D341Med (cell line): ENCODE measurements at places on chromosomes 5 and 9.

GRCh38 chr9:109487247-109487646 is 10.9 kb downstream of the PTPN3 start:
- no peak for DNase-seq

DNA sequence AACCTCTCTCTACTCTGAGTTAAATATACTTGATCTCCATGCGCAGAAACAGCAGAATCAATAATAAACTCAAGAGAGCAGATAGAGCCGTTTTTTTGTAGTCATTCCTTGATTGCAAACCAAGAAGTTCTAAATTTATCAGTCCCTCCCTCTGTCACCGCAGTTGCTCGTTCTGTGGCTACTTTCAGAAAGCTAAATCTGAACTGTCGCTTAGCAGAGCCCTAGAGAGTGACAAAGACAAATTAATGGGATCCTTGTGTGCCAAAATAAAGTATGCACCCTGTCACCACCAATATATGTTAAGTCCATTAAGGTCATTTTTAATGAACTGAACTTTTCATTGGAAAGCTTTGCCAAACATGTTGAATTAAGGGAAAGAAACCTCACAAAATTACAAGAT is 218.3 kb downstream of the ADAMTSL1 start:
- DNase-seq: no peak

- no peak for DNase-seq
Observed at GRCh38 chr5:155983954-155984353, 343.0 kb upstream of the SGCD start.

- DNase-seq: no peak
Observed at GRCh38 chr5:32095261-32095671, 78.9 kb downstream of the GOLPH3 start.

GRCh38 chr9:19373527-19373926 is 6.5 kb downstream of the RPS6 start:
- no peak for DNase-seq

DNA sequence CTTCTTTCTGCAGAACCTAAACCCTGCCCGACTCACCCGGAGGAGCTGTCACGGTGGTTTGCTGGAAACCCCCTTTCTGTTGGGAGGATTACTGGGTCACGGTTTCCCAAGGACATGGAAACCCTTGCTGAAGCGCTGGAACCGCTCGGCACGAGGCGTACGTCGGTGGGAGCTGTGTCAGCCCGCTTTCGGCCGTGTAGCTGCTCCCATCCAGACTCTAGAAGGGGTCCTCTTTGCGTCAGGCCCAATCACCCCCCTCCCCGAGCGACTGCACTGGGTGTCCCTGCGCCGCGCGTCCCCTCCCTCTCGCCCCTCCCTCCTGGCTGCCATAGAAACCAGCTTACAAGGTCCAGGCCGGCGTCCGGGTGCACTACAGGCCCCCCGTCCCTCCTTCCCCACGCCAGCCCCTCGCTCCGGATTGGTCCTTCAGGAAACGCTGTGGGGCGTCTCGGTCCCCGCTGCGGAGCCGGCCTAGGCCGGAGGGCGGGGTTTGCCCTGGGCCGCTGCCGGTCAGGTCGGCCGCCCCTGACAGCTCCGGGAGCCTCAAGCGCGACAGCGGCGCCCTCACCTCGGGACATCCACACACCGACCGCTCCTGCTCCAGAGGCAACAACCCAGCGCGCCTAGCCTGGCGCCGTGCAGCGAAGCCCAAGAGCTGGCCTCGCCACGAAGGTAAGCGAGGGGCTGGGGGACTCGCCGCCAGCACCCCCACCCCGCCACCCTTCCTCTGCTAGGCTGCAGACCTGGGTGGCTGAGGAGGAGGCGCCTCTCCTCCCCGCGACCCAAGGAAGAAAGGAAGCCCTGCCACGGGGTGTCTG is at the start of gene NIM1K:
TSS of gene NIM1K (plus strand) at position 486 of the 818 bp plus-strand sequence. CDS start 53,551 bp downstream, outside the sequence.
- peak; percentile 84 for DNase-seq

DNA sequence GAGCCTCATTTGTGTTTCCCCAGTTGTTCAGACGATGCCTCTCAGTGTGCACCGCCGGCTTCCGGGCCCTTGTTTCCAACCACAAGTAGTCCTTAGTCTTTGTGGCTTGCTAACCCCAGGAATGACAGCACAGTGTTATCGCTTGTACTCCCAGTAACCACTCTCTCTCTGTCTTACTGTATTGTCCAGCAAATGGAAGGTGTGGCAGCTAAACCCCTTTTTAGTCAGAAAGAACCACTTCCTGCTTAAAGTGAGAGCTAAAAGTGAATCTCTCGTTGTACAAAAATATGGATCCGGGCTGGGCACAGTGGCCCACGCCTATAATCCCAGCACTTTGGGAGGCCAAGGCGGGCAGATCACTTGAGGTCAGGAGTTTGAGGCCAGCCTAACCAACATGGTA is 61.3 kb downstream of the ENC1 start:
- no peak for DNase-seq

GRCh38 chr9:81468084-81468595 is 221.2 kb downstream of the TLE1 start:
- no peak for DNase-seq

GRCh38 chr5:119896826-119897536 is 267.6 kb downstream of the FAM170A start:
- DNase-seq: peak; percentile 32

DNA sequence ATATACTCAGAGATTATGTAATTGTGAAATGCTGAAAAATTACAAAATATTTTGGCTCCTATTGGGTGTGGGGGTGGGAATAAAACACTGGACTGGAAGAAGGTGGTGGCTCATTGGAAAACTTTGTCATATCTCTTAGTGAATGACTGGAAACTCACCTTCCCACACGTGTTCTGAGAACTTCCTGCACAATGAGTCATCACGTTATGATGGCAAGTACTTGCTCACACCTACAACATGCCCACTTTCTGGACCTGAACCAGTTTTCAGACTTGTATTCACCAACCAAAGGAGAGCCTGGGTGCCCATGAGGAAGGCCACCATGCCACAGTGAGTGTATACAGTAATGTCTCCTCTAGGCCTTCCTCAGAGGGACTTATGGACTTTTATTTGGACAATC is 294.8 kb downstream of the ASTN2 start:
- DNase-seq: no peak

- no peak for DNase-seq
Observed at GRCh38 chr9:136676920-136677686, 10.2 kb downstream of the AGPAT2 start.

DNA sequence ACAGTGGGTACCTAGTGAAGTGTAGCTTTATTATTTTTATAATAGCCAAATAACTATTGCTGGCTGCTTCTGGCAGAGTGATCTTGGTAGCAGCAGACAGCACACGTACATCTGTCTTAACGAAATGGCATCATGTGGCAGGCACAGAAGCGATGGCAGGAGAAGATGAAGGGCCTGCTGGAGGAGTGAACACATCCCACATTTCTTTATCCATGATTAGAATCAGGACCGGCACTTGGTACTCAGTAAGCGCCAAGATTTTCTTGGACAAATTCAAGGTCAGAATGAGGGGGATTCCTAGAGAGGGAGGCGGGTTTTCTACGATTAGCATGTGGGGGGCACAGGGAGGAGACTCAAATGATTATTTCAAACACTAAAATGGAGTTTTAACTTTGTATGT is 23.0 kb upstream of the ZNF366 start:
- DNase-seq: no peak

DNA sequence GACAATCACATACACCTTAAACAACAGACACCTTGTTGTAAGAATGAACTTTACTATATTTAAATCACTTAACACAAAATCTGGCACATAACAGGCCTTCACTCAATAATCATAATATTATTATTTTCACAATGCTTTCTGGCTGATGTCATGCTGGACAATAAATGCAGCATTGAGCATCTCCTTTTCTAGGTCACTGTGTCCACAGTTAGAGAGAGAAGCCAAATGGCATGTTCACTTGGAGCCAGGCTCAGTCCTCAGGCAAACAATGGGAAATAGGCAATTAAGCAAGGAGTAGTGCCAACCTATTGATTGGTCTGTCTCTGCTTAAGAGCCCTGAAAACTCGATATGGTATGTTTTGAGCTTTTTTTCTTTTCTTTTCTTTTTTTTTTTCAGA is 50.6 kb upstream of the KLF4 start:
- DNase-seq: no peak

DNA sequence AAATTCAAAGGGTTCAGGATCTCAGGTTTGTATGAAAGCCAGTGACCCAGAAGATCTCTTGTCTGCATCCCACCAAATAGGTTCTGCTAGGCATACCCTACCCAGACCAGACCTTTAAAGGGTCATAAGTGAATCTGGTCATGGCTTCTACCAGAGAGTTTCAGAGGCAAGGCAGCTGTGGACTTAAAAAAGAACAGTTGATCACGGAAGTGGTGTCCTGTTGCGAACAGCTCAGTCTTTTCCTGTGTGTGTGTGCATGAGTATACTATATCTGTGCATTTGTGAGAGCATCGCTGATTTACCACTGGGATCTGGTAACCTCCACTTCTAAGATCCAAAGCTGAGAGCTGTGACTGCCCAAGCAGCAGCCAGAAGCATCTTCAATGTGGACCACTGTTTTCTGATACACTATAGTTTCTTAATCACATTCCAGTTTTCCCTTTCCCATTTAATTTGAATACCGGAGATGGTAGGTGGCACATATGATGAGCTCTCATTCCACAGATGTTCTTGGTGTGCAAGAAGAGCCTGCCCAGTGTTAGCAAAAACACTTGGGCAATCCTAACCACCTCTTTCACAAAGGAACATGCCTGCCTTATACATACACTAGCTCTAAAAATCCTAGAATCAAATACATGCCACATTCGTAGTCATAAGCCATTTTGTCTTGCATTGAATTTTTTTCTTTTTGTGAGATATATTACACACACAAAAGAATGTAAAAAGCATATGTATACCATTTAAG is 36.2 kb upstream of the OR2S2 start:
- DNase-seq: no peak

GRCh38 chr5:151126199-151126645 is 31.4 kb downstream of the ANXA6 start:
- DNase-seq: peak; percentile 73

- DNase-seq: no peak
Observed at GRCh38 chr5:6886866-6887265, 173.6 kb downstream of the TENT4A start.

GRCh38 chr5:1274471-1274870 is 20.4 kb downstream of the TERT start:
- no peak for DNase-seq

DNA sequence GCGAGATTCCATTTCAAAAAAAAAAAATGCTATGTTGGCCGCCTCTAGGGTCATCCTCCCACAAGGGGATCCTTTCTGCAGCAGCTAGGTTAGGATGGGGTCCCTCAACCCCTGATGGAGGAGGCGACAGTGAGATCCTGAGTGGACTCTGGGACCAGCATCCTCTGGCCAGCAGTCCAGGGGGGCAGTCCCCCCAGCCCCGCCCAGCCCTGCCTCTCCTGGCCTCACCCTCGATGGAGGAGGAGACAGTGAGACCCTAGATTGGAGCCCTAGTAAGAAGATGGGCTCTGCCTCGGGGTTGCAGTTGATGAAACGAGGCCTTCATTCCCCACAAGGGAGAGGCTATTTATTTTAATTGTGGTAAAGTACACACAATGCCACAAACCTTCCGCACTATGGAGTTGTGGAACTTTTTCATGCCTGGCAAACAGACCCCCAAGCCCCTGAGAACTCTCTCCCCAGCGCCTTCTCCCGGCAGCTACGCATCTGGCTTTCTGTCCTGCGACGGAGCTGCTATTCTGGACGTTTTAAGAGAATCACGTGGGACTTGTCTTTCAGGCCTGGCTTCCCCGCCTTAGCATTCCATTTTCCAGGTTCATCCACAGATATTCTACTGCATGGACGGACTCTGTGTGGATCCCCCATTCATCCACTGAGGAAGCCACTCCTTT is 15.8 kb downstream of the VAV2 start:
- DNase-seq: no peak

GRCh38 chr5:68968429-68968828 is 125.4 kb upstream of the SLC30A5 start:
- DNase-seq: no peak

DNA sequence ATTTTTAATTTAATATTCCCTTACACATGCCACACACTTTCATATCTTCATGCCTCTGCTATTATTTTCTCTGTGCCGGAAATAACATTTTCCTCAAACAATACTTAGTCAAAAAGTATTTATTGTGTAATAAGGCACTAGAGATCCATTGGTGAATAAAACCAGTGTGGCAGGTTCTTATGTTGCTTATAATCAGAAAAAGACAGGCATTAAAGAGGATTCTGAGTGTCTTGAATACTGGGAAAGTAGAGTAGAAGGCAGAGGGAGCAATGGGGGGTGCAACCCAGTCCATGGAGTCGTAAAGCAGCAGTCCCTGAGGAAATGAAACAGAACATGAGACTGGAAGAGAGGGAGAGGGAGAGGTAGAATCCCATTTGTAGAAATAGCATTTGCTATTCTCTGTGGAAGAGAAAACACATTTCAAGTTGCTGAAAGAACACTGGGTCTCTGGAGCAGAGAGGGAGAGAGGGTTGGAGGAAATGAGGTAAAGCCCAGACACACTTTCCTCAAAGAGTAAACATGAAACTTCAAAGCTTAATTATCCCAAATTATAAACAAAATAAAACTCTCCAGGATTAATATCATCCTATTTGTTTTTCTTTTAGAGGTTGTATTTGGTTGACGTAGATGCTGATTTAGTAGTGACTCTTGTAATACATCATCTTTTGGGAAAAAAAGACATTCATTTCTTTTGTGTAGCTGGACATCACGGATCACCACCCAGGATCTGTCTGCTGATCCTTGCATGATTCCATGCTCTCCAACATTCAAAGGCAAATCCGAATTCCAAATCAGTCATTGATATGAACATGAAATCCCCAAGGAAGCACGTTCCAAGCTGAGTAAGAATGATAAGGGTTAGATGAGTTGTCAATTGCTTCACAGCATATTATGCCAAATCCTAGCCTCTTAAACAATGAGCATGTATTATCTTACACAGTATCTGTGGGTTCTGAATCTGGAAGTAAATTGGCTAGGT is 37.4 kb upstream of the GRAMD2B start:
- DNase-seq: no peak

GRCh38 chr9:104743376-104743985 is 4.0 kb upstream of the NIPSNAP3A start:
- DNase-seq: peak; percentile 51

- DNase-seq: no peak
Observed at GRCh38 chr5:139180850-139181249, 17.3 kb downstream of the SIL1 start.

GRCh38 chr5:176671890-176672747 is 24.8 kb downstream of the TSPAN17 start:
- DNase-seq: no peak

DNA sequence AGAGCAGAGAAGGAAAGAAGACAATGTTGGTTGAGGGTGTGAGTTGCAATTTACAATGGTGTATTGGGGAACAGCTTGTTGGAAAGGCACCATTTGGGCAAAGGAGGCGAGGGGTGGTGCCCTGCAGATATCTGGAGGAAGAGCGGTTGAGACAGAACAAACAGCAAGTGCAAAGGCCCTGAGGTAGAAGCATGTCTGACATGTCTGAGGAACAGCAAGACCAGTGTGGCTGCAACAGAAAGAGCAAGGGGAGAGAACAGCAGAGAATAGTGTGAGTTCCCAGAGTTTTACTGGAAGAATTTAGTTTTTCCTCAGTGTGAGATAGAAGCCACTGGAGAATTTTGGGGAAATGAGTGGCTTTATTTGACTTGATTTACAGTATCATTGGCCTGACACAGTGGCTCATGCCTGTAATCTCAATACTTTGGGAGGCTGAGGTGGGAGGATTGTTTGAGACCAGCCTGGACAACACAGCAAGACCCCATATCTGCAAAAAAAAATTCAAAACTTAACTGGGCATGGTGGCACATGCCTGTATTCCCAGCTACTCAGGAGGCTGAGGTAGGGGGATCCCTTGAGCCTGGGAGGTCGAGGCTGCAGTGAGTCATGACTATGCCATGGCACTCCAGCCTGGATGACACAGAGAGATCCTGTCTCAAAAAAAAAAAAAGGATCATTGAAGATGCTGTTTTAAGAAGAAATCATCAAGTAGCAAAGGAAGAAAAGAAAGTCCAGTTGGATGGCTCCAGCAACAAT is 13.6 kb downstream of the CMBL start:
- DNase-seq: no peak
